ENCODE measurements at places on chromosomes 1 and 21.

DNA sequence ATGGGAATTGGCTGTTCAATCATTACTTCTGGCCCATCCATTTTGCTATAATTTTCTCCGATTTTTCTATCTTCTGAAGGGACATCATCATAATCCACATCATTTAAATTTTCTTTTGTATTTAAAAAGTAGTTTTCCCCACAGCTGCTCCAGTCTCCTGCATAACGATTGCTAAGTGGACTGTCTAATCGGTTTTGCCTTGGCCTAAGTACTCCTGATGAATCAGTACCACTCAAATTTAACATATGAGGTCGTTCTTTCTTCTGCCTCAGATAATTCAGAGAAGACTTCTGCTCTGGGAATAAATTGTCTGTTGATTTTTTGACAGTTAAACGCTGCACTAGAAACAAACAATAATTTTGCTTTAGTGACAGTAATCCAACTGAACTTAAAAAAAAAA is 41.9 kb downstream of the SYDE2 start:
- no peak for DNase-seq

DNA sequence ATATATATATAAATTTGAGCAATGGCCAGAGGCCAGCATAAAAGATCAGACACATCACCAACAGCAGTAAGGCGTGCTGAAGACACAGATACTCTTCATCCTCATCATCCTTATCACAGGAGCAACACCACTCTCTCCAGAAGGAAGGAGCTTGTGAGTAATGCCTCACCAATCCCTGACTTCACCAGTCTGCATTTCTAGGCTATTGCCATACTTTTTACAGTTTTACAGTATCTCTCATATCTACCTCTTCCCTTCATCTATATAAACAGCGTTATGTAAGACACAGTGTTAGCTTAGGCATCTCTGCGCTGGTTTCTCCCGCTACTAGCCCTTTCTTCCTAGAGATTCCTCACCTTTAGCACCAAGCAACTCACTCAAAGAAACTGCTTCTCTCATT is 2.4 kb upstream of the ABL2 start:
- DNase-seq: no peak

DNA sequence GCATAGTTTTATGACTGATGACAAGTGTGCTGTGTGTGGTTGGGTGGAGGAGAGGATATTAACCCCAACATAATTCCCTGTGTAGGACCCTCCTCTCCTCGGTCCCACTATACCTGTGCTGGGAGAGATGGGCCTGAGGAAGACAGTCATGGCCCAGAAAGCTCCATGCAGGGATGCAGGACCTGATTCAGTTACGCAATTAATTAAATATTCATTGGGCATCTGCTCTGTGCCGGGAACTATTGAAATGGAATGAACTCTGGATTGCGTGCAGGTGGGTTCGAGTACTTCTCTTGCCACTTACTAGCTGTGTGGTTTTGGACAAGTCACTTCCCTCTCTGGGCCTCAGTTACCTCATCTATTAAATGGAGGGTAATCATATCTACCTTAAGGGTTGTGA is 74.6 kb downstream of the CD247 start:
- no peak for DNase-seq

GRCh38 chr1:221097479-221098281 is 218.4 kb downstream of the HLX start:
- no peak for DNase-seq

Measured in HEK293T (cell line).